ENCODE measurements at places on chromosomes 6 and 20.

DNA sequence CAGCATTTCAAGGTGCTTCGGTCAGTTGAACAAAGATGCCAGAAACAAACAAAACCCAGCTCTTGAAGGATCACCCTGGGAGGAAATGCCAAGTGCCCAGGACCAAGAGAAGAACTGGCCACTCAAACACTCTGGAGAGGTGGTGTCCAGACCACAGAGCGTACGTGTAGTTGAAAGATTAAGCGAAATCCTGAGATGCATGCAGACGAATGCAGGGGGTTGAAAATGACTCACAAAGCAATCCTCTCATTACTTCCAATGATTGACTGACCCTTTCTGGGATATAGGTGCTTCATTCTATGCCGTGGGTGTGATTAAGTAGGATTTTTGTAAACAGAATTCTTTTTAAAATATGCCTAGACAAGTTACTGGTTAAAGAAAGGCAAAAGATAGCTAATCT lies 71.5 kb upstream of the ATXN1 start:
- DNase-seq, result no peak

DNA sequence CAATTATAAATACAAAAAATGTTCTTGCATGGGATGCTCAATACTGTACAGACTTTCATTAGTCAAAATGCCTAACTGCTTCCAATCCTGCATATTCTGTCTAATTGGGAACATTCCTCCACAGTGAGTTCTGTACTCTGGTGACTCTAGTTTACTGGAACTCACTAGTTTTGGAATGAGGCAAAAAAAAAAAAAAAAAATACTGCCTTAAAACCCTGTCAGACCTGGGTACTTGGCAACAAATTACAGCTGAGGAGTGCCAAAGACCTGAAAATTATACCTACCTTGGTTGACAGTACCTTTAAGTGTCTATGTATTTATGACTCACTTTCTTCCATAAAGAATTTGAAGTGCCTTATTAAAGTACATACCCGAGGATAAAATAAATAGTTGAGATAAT lies 276.7 kb downstream of the FARS2 start:
- DNase-seq, result no peak

DNA sequence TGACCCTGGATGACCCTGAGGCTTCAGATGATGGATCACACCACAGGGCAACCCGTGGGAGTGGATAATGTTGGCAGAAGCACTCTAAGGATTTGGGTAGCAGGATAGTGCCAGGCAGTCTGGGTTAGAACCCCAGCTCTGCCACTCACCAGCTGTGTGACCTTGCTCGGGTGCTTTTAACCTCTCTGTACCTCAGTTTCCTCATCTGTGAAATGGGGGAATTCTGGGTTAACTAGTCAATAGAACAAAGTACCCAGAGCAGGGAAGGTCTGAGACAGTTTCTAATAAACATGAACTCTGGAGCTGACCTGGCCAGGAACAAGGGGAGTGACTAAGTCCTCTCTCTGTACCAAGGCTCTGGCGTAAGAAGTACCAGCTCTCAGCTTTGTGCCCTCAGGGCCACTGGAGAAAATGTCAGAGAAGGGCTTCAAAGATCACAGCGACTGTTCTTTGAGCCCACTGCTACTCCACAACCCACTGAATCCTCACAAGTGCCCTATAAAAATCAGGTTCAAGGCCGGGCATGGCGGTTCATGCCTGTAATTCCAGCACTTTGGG lies 14.7 kb upstream of the NOL4L start:
- no peak for DNase-seq

- no peak for DNase-seq
Measured at GRCh38 chr6:71290611-71291010, 2.0 kb downstream of the OGFRL1 start.

DNA sequence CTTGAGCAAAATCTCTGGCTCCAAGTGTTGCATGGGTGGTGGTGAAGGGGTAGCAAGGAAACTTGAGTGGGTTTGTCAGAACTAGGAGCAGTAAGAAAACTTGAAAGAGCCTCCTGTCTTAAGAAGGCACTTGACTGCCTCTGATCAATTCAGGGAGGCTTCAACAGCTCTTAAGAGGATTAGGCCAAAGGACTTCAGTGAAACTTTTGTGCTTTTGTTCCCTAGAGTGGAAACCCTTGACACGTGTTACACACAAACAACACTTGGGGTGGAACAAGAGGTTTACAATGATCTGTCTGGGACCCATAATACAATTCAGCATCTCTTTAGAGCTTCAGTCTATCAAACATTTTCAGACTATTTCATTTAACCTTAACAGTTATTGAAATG lies 80.1 kb upstream of the ARMC2 start:
- DNase-seq, result no peak

DNA sequence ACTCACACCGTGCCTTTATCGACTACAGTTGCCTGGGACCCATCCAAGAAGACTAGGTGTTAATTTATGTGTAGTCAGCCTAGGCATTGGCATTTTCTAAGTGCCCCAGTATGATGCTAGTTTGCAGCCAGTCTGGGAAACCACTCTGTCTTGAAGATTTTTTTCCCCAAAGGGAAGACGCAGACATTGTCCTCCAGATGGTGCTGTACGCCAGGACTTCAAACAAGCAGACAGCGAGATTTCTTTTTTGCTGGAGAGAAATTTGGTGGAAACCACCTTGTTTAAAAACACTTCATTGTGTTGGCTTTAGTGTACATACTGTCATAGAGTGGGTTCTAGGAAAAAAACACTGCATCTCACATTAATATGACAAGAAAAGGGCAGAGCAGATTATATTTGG lies 30.0 kb downstream of the ALDH5A1 start:
- no peak for DNase-seq

- DNase-seq, result no peak
Measured at GRCh38 chr20:25148982-25149846, 46.3 kb upstream of the ENTPD6 start.

DNA sequence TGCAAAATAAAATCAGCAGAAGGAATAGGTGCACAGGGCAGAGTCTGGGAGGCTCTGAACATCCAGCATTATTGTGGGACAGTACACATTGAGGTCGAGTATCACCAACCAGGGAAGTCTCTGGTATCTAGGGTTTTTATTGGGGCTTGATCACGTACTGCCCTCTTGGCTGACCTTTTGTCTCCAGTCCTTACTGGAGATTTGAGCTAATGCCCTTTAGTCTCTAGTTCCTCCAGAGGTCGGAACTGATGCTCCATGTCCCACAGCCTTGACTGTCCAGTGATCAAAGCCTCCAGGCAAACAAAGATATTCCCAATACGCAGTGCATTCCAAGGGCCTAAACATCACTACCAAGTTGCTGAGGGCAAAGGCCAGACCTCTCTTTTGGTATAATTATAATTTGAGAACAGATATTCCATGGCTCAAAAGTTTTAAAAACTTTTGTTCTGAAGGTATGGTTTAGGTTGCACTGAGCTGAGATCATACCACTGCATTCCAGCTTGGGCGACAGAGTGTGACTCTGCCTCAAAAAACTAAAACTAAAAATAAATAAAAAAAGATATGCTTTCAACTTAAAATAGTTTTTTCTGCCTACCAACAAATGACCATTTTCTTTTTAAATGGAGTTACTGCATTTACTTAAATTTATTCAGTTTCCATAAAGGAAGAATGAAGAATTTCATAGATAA lies 56.9 kb upstream of the DYNLRB1 start:
- no peak for DNase-seq

DNA sequence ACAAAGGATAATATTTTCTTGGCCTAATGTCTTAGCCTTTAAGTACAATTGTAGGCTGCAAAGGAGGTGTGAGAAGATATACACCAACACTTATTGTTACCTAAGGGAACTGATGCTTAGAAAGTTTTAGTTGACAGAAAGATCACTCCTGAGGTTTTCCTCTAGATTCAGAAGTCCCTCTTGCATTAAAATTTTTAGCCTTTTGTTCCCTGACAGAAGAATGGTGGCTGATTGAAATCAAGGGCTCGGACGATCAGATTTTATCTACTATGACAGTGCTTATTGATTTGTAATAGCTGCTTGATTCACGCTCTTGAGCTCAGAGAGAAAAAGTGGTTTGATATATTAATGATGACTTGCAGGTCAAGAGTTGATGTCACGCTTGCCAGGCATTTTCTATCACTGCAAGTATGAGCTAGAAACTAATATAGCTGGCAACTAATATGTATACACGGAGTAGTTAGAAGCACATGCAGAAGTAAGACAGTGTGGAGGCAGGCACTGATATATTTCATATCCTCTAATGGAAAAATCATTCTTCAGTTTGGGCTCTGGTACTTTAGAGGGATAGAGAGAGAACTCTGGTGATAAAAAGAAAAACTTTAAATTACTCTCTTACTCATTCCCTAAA lies 246.6 kb upstream of the ID4 start:
- DNase-seq, result no peak

GRCh38 chr20:36773107-36773596 lies 411 bp downstream of the DSN1 start:
- no peak for DNase-seq

All from stimulated activated CD8-positive, alpha-beta memory T cell treated with anti-CD3 and anti-CD28 coated beads, Interleukin-7, amount 100 ng/mL, for 1 hour (primary cell).